ENCODE measurements at places on chromosomes 5 and 9. TPM values are rescaled to one million over a fixed set of nuclear protein-coding genes. Genes with fewer than 3 reads are reported as not detected.

- peak; percentile 96 for DNase-seq
These were observed 60.1 kb upstream of the ZNF608 start for GRCh38 chr5:124806373-124807077.

CATSPER3 gene
- not detected for total RNA-seq

- no peak for DNase-seq
These were observed 12.2 kb upstream of the SLC44A1 start for GRCh38 chr9:105232207-105232606.

DNA sequence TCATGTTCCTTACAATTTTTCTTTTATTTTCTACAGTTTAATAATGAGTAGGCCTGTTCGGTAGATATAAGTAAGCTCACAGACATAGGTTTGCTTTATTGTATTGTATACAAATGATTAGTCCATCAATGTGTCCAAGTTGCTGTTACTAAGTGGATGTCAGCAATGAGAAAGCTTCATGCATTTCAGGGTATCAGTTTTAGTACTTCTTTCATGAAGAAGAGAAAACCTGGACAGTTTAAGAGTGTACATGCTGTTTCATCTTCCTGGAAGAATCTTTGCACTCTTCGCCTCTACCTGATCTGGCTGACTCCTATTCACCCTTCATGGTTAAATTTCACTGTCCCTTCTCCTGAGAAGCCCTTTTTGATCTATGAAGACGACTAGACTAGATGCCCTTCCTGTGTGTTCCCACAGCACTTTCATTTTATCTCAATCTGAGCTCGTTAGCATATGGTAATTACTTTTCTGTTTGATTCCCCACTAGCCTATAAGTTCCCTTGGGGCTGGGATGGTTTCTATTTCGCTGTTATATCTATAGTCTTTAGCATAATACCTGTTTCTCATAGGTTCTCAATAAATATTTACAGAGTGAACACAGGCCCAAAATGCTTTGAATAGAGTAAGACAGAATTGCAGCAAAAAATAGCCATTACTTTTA, 70.7 kb downstream of the CETN3 start:
- DNase-seq: no peak

DNA sequence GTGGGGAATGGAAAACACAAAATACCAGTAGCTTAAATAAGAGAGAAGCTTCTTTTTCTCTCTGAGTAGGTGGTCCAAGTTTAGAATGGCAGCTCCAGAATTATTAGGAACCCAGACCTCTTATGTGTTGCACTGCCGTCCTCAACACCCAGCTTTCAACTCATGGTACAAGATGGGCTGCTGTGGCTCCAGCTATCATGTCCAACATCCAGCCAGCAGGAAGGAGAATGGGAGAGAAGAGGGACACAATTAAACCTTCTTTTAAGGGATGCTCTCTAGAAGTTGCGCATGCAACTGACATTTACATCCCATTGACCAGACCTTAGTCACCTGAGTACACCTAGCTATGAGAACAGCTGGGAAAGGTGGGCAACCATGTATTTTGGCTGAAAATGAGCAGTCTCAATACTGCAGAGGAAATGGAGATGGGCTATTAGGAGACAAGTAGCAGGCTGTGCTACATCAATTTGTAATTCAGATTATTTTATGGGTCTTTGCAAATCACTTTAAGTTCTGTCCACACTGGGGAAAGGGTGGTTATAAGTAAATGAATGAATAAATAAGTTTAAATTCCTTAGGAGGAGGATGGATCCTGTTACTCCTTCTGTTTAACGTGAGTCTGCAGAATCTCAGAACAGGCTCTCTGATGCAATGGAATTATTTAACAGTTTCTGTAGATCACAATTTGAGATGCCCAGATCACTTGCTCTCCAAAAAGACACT, 76.1 kb downstream of the SLC28A3 start:
- DNase-seq: no peak

PCDHA1 gene
- total RNA-seq: 5.3 TPM

DNA sequence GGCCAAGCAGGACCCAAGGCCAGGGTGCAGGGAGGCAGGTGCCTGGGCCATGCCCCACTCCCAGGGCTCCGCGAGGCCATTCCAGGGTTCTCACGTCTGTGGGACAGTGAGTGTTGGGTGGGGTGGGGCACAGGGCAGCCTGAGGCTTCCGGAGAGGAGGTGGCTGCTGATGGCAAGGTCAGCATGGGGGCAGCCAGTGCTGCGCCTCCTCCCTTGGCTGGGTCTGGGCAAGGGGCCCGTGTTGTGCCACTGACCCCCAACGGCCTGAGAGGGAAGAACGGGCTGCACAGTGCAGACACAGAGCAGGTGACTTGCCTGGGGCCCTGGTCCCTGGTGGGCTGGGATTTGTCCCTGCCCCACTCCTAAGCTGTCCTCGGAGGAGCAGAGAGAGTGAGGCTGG, 82.1 kb downstream of the RXRA start:
- DNase-seq: no peak

Measured in umbilical cord (tissue), 2 donors.